ENCODE measurements at places on chromosomes 3 and 15. TPM values are rescaled to one million over a fixed set of nuclear protein-coding genes. Genes with fewer than 3 reads are reported as not detected.

Gene ARL14
- total RNA-seq = 2.9 TPM

Gene LRRN1
- total RNA-seq = 4.7 TPM

DNA sequence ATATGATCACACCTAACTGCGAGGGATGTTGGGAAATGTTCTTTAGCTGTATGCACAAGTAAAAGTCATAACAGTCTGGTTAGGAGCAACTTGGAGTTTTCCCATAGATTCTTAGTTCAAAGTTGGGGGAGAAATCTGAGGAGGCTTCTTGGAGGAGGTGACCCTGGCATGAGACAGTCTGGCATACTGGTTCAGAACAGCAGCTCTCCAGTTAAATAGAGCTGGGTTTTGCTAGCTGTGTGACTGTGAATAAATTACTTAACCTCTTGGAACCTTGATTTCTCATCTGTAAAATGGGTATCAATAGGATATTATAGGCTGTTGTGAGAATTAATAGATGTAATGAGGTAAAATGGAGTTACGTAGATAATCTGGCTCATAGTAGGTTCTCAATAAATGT lies 49.1 kb upstream of the DGKG start:
- DNase-seq = no peak

GRCh38 chr15:61307474-61307873 lies 78.4 kb upstream of the RORA start:
- DNase-seq = no peak

Gene CDC25A
- 2.1 TPM for total RNA-seq

GRCh38 chr3:141412936-141413354 lies 44.6 kb downstream of the ZBTB38 start:
- DNase-seq = peak; percentile 90

Gene WNT5A
- total RNA-seq = 152 TPM
